ENCODE measurements at places on chromosomes 4 and X. TPM values are rescaled to one million over a fixed set of nuclear protein-coding genes. Genes with fewer than 3 reads are reported as not detected.

PPARGC1A gene
- 1.4 TPM for total RNA-seq

SLC7A11 gene
- total RNA-seq = 0.47 TPM

SSX2 gene
- total RNA-seq = not detected

ZCCHC13 gene
- not detected for total RNA-seq

DRP2 gene
- 4.7 TPM for total RNA-seq

IRS4 gene
- 17.6 TPM for total RNA-seq

GATA1 gene
- 0.57 TPM for total RNA-seq

RASSF6 gene
- total RNA-seq = 16.6 TPM

IL15 gene
- total RNA-seq = 9.1 TPM

DAPP1 gene
- 24.4 TPM for total RNA-seq

MAGEA3 gene
- total RNA-seq = 0.05 TPM

DNA sequence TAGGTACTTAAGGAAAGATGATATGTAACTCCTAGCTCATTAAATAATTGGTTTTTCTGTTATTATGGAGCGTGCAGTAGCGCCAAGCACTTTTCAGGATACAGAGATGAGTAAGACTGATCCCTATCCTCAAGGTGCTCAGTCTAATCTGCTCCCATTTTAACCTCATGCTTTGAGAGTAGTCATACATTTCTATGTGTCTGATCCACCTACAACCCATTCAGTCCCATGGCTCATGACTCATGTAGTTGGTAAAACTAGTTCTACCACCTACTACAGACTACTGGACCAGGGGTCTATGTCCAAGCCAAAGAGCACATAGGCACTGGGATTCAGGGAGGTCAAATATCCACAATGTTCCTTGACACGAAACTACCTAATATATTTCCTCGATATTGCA, 60.8 kb downstream of the TMEM154 start:
- no peak for DNase-seq

DNA sequence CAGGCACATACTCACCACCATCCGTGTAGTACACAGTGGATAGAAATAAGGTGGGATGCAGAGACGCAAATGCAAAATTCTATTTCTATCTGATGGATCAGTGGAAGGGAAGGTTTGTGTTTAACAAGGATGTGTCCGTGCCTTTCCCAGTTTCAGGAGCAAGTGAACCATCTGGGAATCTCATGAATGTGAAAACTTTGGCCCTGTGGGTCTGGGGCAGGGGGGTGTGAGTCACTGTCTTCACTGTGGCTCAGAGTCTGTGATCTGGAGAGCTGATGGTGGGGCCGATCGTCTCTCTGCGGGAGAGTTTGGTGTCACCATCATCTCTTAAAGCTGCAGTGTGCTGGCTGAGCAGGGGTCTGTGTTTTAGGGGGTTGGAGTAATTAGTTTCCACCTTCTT, 179.3 kb upstream of the STS start:
- DNase-seq = no peak

DNA sequence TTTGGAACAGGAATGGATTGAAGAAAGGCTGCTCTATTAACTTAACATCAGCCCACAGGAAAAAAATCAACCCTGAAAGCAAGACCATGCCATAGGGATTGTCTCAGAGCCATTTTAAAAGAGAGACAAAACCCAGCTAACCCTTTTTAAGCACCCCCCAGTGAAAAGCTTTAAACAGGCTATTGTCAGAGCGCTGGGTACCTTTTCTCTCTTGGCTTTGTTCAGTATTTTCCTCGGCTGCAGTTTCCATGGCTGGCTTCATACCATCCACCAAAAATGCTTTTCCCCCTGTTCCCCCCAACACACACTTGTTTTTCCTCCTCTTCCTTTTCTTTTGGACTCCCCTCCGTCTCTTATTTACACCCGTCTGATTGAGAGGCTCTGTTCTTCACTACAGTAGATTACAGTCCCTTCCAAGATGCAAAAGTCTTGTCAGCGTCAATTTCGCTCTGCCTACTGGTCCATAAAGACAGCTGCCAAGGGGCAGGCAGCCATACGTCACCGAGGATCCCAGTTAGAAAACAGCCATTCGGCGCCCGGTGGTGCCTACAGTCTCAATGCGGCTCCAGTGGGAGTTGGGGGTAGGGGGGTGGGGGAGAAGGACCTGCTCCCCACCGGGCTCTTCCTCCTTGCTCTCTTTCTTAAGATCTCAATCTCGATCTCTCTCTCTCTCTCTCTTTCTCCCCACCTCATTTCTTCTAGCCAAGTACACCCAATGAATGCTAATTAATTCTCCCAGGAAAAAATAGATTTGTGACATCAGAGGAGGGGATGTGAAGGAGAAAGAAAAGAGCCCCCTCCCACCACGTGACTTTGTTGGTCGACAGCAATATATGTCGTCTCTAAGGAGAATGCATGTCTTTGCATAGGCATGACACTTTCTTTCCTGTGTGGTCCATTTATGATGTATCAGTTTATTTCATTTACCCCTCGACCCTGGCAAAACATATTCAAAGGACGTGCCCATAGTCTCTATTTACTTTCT, at the start of gene GPM6B:
TSS of gene GPM6B (minus strand) at position 451 of the 985 bp plus-strand sequence. CDS start at position 262, 189 bp downstream.
- DNase-seq = no peak

- DNase-seq = no peak
Observed at GRCh38 chr4:106985830-106986229, 50.3 kb downstream of the DKK2 start.

GRCh38 chr4:168751263-168752225, 254.7 kb downstream of the PALLD start:
- no peak for DNase-seq

- DNase-seq = no peak
Observed at GRCh38 chrX:11100281-11101035, 10.7 kb upstream of the HCCS start.

DNA sequence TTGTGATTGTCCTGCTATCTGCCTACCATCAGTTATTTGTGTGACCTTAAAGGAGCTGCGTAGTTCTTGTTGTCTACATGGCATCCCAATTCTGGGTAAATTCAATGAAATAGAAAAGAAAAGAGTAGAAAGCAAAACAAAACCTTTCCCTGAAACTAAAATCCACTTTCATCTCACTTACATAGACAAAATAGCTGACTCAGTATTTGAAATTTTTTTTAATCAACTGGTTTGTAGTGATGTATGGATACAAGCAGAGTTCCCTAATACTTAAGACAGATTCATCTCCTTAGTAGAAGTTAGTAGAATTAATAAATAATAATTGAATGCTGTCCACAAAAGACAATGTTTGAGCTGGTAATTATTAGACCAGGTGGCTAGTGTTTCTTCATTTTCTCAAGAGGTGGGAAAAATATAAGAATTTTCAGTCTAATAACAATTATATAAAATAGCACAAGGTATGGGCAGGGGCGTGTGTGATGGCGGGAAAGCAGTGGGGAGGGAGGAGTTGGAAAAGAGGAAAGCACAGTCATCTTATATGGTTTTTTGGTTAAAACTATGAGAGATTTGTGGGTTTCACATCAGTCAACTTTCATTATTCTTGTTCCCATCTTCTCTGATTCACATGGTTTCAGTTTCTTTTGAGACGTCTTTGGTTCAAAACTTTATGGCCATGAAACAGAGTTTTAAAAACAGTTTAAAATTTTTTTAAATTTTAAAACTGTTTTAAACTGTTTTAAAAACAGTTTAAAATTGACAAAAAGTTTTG, 275.2 kb downstream of the SPRY1 start:
- DNase-seq = peak; percentile 15

DNA sequence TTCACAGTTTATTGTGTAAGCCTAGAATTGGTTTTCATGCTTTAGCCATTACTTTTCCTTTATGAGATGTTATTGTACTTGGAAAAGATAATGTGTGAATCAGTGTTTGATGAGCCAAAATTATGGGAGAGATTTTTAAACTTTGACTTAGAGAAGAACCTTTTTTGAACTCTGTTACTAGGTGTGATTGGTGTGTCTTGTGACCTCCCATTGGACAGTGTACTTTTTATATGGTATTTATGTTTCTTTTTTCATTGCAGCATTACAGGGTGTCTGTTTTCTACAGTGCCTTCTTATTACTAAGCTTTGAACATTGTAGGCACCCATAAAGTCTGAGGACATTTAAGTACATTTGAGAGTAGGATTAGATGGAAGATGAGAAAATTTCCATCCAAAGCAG, 91.1 kb downstream of the SLC4A4 start:
- no peak for DNase-seq

DNA sequence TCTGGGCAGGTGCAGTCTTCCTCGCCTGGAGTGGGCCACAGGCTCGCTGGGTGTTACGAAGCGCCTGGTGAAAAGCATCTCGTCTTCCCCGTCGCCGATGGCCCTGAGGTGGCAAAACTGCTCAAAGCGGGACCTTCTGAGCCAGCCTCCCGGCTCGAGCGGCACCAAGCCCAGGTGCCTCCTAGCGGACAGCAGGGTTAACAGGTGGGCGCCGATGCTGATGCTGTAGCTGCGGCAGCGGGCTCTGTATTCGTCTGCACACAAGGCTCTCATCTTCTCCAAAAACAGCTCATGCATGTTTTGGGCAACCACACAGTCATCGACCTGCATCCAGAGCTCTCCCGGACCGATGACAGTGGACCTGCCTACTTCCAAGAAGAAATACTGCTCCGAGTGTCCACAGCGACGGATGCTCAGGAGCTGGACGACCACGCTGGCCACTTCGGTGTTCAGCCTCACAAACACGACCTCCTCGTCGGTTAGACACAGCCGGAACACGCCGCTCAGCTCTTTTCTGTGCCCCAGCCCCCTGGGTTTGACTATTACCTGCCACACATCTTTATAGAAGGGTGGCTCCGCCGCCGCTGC, 1.2 kb downstream of the IRS4 start:
- no peak for DNase-seq

DNA sequence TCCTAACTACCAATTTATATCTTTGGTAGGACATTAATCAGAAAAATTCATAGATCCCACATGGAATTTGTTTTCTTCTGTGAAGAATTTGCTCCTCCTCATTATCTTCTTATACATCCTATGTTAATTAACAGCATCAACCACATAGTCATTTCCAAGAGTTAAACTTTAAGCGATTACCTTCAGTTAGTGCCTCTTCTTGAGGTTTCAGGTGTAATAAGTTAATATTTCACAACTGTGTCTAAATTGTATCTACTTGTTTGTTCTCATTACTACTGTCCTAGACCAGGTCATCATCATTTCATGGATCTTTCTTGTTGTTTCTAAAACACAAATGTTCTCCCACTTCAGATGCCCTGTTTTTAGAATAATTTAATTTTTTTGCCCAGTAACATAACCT, 457.9 kb downstream of the FAT4 start:
- DNase-seq = no peak

DNA sequence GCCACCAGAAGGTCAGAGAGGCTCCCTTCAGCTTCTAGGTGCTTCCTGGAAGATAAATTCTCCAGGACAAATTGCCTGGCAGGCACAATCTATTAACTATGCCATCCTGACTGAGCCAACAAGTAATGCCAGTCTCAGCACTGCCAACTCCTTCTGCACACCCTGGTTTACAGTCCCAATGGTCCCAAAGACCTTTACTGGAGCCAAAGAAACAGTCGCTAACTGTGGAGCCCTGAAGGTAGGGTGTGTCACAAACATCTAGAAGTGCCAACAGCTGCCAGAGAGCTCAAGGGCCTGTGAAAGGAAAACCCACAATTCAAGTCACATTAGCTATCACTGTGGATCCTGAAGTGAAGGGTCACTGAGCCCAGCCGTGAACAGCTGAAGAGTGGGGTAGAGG, 34.9 kb upstream of the CITED1 start:
- no peak for DNase-seq

DNA sequence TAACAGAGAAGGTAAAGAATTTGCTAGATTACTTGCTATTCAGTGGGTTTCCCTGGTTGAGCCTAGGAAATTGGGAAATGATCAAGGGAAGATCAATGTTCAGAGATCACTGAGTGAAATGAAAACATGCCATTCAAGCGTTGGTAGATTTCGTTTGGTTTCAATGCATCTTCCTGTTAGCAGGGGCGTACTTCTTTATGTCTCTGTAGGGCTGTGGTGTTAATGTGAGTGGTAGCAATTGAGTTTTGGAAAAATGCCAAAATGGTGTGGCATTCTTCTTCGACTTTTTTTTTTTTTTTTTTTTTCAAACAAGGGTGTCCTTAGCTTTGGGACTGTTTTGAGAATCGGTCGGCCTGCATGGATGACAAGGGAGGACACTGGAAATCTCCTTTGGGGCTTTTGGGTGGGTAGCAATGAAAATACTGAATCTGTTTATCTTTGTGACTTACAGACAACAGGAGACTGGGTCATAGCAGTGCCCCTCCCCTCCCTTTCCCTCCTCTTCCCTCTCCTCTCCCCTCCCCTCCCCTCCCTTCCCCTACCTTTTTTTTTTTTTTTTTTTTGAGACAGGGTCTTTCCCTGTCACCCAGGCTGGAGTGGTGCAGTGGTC, 50.4 kb downstream of the SPRY1 start:
- DNase-seq = no peak

DNA sequence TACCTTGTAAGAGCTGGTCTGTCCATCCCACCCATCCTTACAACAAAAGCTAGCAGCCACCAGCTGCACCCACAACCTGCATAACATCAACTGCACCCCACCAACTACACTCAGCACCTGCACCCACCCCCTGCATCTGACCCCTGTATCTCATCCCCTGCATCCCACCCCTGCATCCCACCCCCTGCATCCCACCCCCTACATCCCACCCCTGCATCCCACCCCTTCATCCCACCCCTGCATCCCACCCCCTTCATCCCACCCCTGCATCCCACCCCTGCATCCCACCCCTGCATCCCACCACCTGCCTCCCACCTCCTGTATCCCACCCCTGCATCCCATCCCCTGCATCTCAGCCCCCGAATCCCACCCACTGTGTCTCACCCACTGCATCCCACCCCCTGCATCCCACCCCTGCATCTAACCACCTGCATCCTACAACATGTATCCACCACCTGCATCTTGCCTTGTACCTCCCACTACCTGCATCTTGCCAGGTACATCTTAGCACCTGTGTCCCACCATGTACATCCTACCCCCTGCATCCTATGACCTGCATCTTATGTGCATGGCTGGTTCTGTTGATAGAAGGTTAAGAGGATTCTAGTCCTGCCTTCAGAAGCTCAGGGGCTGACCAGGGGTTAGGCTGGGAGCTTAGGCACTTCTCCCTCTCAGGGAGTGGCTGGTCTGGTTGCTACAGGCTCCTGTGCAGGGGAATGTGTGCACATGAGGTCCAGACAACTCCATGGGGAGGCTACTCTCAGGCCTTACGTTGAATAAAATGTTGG, 9.4 kb downstream of the TMEM271 start:
- no peak for DNase-seq

- DNase-seq = no peak
Observed at GRCh38 chr4:7414046-7414445, 20.7 kb downstream of the PSAPL1 start.

GRCh38 chrX:106730401-106730800, 3.9 kb downstream of the RNF128 start:
- no peak for DNase-seq

DNA sequence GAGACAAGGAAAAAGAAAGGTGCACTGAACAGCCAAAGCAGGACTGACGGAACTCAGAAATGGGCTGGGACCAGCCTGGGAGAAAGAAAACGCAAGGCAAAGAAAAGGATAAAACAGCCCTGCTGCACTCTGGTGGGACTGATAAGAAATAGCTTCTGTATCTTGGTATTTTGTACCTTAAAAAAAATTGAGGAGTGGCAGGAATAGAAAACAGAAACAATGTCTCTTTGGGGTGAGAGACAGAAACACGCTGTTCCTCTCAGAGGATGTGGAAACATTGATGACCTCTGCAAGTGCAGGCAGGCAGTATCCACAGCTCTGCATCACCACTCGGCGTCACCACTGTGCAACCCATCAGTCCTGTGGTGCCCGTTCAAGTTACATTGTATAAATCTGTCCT, 152.5 kb upstream of the SPRY1 start:
- DNase-seq = no peak

GRCh38 chr4:182222766-182223165, 20.4 kb upstream of the TENM3 start:
- DNase-seq = no peak

GRCh38 chr4:141432000-141432712, 204.2 kb upstream of the IL15 start:
- no peak for DNase-seq
